H1 (cell line): ENCODE measurements at places on chromosomes 3 and 15. TPM values are rescaled to one million over a fixed set of nuclear protein-coding genes. Genes with fewer than 3 reads are reported as not detected.

- H3K27me3 ChIP-seq = no peaks in the 10 kb centered on the region
- H3K4me1 ChIP-seq = 0 out of 2 replicates have a peak, but pooled peaks cover 4% of the 10 kb centered on the region
- no peak for DNase-seq
- H3K27ac ChIP-seq = no peak overlapping the region
- no peaks in the 10 kb centered on the region for H3K36me3 ChIP-seq
Observed at GRCh38 chr15:28994142-28994830, 108.5 kb downstream of the APBA2 start.

DNA sequence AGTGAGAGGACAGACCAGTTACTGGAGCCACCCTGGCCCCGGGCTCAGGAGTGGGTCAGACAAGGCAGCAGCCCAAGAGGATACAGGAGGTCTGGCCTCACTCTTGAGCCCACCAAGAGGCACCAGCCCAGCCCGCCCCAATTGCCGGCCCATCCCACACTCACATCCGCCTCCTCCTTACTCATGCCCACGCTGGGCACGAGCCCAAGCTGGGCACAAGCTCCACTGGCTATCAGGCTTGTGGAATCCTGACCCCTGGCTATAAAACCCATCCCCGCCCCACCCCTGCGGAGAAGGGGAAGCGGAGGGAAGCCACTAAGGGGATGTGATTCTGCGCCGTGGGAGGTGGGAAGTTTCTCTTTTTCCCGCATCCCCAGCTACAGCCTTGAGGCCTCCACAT is 25.9 kb downstream of the ADCY5 start:
- no peaks in the 10 kb centered on the region for H3K36me3 ChIP-seq
- DNase-seq = no peak
- H3K27me3 ChIP-seq = no peaks in the 10 kb centered on the region
- no peaks in the 10 kb centered on the region for H3K4me1 ChIP-seq

DNA sequence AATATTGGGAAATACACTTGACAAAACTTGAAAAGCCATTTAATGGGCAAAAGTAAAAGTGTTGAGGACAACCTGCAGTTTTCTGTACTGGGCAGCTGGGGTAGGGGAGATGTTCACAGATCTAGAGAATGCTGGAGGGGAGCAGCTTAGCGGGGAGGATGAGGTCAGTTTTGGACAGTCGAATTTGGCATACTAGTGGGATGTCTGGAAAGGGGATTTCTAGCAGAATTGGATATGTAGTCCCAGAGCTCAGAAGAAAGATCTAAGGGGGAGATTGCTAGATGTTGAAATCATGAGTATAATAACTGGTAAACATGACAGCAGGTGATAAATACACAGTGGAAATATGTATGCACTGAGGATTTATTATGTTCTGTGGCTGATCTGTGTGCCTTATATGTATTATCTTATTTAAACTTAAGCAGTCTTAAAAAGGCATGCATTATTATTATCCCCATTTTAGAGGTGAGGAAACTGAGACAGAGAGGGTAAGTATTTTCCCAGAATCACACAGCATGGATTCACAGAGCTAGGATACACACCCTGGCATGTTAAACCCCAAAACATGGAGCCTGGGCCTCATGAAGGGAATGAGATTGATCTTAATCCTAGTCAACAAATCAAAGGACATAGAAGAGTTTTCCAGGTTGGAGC is 42.7 kb downstream of the TLNRD1 start:
- H3K4me1 ChIP-seq = no peaks in the 10 kb centered on the region
- H3K27ac ChIP-seq = no peak overlapping the region
- no peaks in the 10 kb centered on the region for H3K27me3 ChIP-seq
- peak; percentile 11 for DNase-seq
- H3K36me3 ChIP-seq = no peaks in the 10 kb centered on the region

- H3K4me1 ChIP-seq = peaks cover 7% of the 10 kb centered on the region; the same call in 1 of the 2 replicates
- no peak overlapping the region for H3K27ac ChIP-seq
- no peaks in the 10 kb centered on the region for H3K27me3 ChIP-seq
- H3K4me3 ChIP-seq = no peak overlapping the region
Observed at GRCh38 chr15:44726568-44727484, 9.5 kb upstream of the TRIM69 start.

GRCh38 chr3:124266487-124266886 is 274.6 kb upstream of the ROPN1 start:
- DNase-seq = no peak
- no peaks in the 10 kb centered on the region for H3K36me3 ChIP-seq
- H3K4me3 ChIP-seq = no peak overlapping the region
- no peaks in the 10 kb centered on the region for H3K4me1 ChIP-seq

GRCh38 chr15:101121511-101122090 is 130.2 kb downstream of the CHSY1 start:
- peaks cover 11% of the 10 kb centered on the region; the same call in 1 of the 2 replicates for H3K4me1 ChIP-seq
- DNase-seq = peak; percentile 78
- no peaks in the 10 kb centered on the region for H3K27me3 ChIP-seq

GRCh38 chr15:97748576-97748975 is 211.9 kb upstream of the ARRDC4 start:
- DNase-seq = no peak
- H3K27ac ChIP-seq = no peak overlapping the region
- no peaks in the 10 kb centered on the region for H3K36me3 ChIP-seq
- no peaks in the 10 kb centered on the region for H3K4me1 ChIP-seq
- no peak overlapping the region for H3K4me3 ChIP-seq

- H3K4me3 ChIP-seq = no peak overlapping the region
- no peak for DNase-seq
- H3K27me3 ChIP-seq = 0 out of 2 replicates have a peak, but pooled peaks cover 2% of the 10 kb centered on the region
- no peaks in the 10 kb centered on the region for H3K36me3 ChIP-seq
Observed at GRCh38 chr15:74259821-74260607, 23.9 kb downstream of the CCDC33 start.

GRCh38 chr3:110318108-110318507 is 753.5 kb upstream of the NECTIN3 start:
- H3K4me3 ChIP-seq = no peak overlapping the region
- H3K27me3 ChIP-seq = no peaks in the 10 kb centered on the region
- DNase-seq = no peak
- H3K36me3 ChIP-seq = no peaks in the 10 kb centered on the region
- H3K4me1 ChIP-seq = peaks cover 2% of the 10 kb centered on the region

DNA sequence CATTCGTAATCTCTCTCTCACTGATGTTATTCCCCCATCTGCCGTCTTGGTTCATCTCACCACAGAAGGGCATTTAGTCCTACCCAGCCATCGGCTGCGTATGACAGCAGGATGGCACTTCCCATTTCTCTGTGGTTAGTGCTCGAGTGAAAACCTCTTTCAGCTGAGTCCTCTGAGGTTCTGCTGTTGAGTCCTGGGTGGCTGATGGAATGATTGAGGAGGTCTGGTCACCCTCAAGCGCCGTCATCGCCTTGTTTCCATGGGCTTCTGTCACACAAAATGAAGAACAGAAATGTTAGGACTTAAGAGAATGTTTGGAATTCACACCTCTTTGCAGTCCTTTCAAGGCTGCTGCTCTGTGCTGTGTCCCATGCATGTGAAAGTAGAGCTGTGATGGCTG is 9.4 kb upstream of the SACM1L start:
- H3K4me3 ChIP-seq = no peak overlapping the region
- H3K27me3 ChIP-seq = no peaks in the 10 kb centered on the region
- no peak overlapping the region for H3K27ac ChIP-seq
- no peak for DNase-seq

DNA sequence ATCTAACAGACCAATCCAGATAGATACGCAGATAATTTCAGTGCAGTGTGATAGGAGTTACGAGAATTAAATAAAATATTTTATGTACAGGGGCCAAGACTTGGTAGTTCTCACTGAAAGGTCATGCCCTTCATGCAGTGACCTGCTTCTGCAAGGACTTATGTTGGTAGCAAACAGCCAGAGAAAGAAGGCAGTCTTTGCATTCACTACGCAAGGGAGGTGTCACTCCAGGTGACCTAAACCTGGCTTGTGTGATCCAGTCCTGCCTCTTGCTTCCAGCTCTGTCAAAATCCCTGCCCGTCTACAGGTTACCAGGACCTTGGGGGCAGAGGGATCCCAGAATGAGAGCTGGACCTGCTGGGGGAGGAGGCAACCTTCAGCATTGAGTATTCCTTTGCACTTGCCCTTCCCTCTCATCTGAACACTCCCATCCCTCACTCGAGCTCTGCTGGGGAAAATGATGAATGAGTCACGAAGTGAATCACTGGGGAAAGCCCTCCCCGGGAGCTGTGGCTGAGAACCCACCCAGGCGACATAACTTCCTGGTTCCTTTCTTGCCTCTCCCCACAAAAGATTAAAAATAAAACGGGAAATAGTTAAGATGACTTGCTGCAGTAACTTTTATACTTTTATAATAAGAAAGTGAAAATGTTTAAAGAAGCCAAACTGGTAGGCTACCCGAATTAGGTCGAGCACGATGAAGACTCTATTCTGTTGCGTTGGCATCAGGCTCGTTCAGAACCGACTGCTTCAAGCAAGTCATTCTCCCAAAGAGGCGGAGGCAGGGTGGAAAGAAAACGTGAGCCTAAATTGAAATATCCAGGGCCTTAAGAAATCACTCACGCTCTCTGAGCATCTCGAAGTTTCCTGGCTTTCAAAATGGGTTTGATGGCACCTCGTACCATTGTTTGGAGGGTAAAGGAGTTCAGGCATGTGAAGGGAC is 216.1 kb downstream of the SLCO3A1 start:
- no peaks in the 10 kb centered on the region for H3K27me3 ChIP-seq
- no peaks in the 10 kb centered on the region for H3K36me3 ChIP-seq

- no peak overlapping the region for H3K4me3 ChIP-seq
- no peaks in the 10 kb centered on the region for H3K27me3 ChIP-seq
- no peaks in the 10 kb centered on the region for H3K4me1 ChIP-seq
- no peak for DNase-seq
- no peaks in the 10 kb centered on the region for H3K36me3 ChIP-seq
Observed at GRCh38 chr3:151625086-151625485, 108.6 kb upstream of the AADACL2 start.

DNA sequence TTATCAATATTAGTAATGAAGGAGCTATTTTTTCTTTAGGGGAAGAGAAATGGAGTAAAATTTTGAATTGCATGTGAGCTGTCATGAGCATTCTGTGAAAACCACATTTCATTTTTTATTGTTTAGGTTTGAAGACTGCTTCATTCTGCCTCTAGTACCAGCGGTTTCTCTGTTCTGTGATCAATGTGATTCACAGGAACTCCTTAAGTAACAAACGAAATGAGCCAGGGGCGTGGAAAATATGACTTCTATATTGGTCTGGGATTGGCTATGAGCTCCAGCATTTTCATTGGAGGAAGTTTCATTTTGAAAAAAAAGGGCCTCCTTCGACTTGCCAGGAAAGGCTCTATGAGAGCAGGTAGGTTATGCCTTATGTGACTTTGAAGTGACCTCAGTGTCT is 13.0 kb downstream of the NIPA2 start:
- H3K4me3 ChIP-seq = no peak overlapping the region
- DNase-seq = no peak
- peaks cover 8% of the 10 kb centered on the region; the same call in 1 of the 2 replicates for H3K36me3 ChIP-seq

DNA sequence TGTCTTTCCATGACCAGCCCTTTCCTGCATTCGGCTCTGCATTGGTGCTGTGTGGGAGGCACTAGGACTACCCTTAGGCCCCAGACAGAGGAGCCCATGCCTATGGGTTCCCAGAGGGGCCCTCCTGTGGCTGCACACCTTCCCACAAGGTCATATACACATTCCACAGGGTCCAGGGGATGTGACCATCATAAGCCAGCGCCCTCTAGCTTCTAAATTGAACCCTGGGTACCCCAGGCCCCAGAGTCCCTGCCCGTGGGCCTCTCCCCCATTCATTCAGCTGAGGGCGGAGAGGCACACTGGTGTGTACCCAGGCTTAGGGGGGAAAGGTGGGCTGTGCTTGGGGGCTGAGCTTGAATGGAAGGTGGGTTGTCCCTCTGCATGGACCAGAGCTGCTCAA is 10.2 kb upstream of the SLC6A6 start:
- H3K4me1 ChIP-seq = no peaks in the 10 kb centered on the region; the same call in none of the 2 replicates
- no peaks in the 10 kb centered on the region for H3K27me3 ChIP-seq
- H3K27ac ChIP-seq = no peak overlapping the region
- no peak overlapping the region for H3K4me3 ChIP-seq
- H3K36me3 ChIP-seq = no peaks in the 10 kb centered on the region
- no peak for DNase-seq

DNA sequence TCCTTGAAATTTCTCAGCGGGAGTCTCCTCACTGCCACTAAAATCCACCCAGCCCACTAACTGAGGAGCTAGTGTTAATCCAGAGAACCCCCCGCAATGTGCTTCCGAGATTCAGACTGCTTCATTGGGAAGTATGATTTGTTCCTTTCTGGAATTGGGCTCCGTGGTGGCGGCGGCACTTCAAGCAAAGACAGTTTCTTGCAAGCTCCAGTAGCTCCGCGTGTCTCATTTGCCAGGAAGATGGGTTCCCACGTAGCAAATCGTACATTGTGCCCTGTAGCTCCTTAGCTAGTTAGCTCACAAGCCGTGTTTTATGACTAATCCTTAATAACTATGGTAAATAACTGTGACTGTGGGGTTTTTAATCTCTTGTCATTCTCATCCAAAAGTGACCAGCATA is 45.4 kb downstream of the SLC6A1 start:
- no peaks in the 10 kb centered on the region for H3K4me1 ChIP-seq
- H3K4me3 ChIP-seq = no peak overlapping the region
- no peaks in the 10 kb centered on the region for H3K36me3 ChIP-seq

- H3K27ac ChIP-seq = no peak overlapping the region
- DNase-seq = no peak
- no peaks in the 10 kb centered on the region for H3K36me3 ChIP-seq
- no peaks in the 10 kb centered on the region for H3K27me3 ChIP-seq
- no peak overlapping the region for H3K4me3 ChIP-seq
Observed at GRCh38 chr3:133210656-133211055, 172.5 kb downstream of the TMEM108 start.

DNA sequence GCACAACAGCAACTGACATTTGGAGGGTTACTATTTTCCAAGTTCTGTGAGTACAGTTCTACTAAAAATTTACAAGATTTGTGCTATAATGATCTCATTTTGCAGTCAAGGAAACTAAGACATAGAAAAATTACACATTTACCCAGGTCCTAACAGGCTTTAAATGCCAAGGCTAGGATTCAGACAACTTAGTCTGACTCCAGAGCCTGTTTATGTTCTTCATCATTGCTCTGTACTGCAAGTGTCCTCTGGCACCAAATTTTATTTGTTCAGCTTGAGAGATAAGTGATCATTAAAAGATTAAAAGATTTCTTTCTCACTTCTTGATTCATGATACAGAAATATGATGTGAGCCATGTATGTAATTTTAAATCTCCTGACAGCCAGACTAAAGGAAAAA is 290.8 kb downstream of the UBE2E2 start:
- no peaks in the 10 kb centered on the region for H3K36me3 ChIP-seq

- no peak for DNase-seq
- 0 out of 2 replicates have a peak, but pooled peaks cover 3% of the 10 kb centered on the region for H3K27me3 ChIP-seq
- no peaks in the 10 kb centered on the region for H3K4me1 ChIP-seq
- no peaks in the 10 kb centered on the region for H3K36me3 ChIP-seq
Observed at GRCh38 chr15:72284781-72285180, 12.4 kb upstream of the PARP6 start.

DNA sequence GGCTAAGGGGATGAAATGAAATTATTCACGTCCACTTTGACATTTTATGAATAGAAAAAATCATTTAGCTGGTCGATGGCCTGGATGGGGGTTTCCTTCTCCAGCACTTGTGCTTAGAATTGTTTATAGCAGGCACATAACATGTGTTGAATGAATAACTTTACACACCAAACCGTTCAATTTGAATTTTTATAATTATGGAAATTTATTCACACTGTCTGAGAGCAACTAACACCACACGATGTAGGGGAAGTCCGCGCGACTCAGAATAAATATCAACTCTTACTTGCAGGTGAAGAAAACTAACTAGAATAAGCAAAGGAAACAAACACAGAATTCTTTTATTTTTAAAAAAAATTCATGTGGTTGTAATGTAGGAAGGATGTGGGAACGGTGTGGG is 81.3 kb downstream of the MINAR1 start:
- H3K4me3 ChIP-seq = no peak overlapping the region
- no peaks in the 10 kb centered on the region for H3K36me3 ChIP-seq
- no peaks in the 10 kb centered on the region for H3K27me3 ChIP-seq
- no peak for DNase-seq
- no peak overlapping the region for H3K27ac ChIP-seq

The WDR82 gene
- 77.2 and 82.7 TPM in 2 replicates for total RNA-seq

The GP9 gene
- total RNA-seq = not detected in 2 replicates

The FANCD2OS gene
- total RNA-seq = not detected in 2 replicates

The HIGD2B gene
- total RNA-seq = not detected in 2 replicates

The CYP8B1 gene
- total RNA-seq = not detected in 2 replicates
